ENCODE measurements at places on chromosomes 7 and 10. TPM values are rescaled to one million over a fixed set of nuclear protein-coding genes. Genes with fewer than 3 reads are reported as not detected.

The PLEKHS1 gene
- total RNA-seq: not detected

The C10orf62 gene
- total RNA-seq: not detected

The FANK1 gene
- total RNA-seq: 0.69 TPM

DNA sequence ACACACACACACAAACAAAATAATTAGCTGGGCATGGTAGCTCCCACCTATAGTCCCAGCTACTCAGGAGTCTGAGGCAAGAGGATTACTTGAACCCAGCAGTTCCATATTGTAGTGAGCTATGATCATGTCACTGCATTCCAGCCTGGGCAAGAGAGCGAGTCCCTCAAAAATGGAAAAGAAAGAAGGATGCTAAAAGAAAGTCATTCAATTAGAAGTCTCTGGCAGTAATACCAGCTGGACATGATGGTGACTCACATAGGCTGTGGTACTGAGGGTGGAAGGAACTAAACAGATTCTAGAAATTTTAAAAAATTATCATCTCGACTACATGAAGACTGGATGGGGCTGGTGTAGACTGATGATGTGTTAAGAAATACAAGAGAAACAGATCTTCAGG is 385.3 kb downstream of the ETV1 start:
- no peak overlapping the region for H3K4me3 ChIP-seq
- no peaks in the 10 kb centered on the region for H3K36me3 ChIP-seq
- H3K27ac ChIP-seq: no peak overlapping the region
- DNase-seq: no peak
- H3K4me1 ChIP-seq: no peaks in the 10 kb centered on the region

- H3K27me3 ChIP-seq: peaks cover 11% of the 10 kb centered on the region
- no peak overlapping the region for H3K27ac ChIP-seq
- H3K36me3 ChIP-seq: no peaks in the 10 kb centered on the region
- H3K4me1 ChIP-seq: peaks cover 2% of the 10 kb centered on the region
- DNase-seq: no peak
- no peak overlapping the region for H3K4me3 ChIP-seq
These were observed 12.7 kb upstream of the BNIP3 start for GRCh38 chr10:131994435-131994834.

- no peak overlapping the region for H3K4me3 ChIP-seq
- no peaks in the 10 kb centered on the region for H3K36me3 ChIP-seq
- H3K27me3 ChIP-seq: peaks cover 14% of the 10 kb centered on the region
- no peaks in the 10 kb centered on the region for H3K4me1 ChIP-seq
These were observed 22.8 kb downstream of the ANTXRL start for GRCh38 chr10:46309511-46310142.

- H3K36me3 ChIP-seq: no peaks in the 10 kb centered on the region
- H3K27me3 ChIP-seq: no peaks in the 10 kb centered on the region
- H3K4me3 ChIP-seq: no peak overlapping the region
- DNase-seq: no peak
- H3K27ac ChIP-seq: no peak overlapping the region
- H3K4me1 ChIP-seq: no peaks in the 10 kb centered on the region
These were observed 28.2 kb upstream of the PRKAR2B start for GRCh38 chr7:107016312-107016711.
